ENCODE measurements at places on chromosomes 1 and 21.

DNA sequence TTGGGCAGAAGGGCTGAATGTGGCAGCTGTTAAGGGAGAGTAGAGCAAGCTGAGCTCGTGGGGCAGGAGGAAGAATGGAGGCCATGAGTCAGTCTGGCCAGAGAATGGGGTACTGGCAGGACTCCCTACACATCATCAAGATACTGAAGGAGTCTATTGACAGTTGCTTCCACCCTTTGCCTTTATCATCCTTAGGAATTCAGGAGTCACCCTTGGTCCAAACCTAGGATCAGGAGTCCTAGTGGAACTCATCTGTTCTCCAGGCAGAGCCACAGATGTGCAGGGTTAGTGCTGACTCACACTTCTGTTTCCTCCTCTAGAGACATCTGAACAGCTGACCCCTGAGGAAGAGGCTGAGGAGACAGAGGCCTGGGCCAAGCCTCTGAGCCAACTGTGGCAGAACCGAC, 18.7 kb upstream of the ST3GAL3 start:
- no peak for DNase-seq

DNA sequence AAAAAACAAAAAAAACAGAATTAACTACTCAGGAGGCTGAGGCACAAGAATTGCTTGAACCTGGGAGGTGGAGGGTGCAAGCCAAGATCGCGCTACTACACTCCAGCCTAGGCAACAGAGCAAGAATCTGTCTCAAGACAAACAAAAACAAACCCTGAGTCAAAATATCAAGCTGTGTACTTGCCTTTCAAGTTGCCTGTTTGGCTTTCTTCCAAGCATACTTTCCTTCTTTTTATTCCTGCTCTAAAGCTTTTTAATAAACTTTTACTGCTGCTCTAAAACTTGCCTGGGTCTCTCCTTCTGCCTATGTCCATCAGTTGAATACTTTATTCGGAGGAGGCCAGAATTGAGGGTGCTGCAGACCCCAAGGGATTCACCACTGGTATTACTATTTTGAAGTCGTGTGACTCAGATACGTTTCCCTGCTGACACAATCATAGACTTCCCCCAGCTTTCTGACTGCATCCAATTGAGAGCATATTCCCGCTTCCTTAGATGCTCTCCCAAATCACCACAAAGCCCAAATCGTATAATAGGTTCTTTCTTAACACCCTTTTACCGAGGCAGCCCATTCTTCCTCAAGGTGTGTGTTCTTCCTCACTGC, 3.5 kb upstream of the ACBD6 start:
- no peak for DNase-seq

GRCh38 chr1:31181515-31182343, 58.0 kb downstream of the NKAIN1 start:
- DNase-seq = no peak

DNA sequence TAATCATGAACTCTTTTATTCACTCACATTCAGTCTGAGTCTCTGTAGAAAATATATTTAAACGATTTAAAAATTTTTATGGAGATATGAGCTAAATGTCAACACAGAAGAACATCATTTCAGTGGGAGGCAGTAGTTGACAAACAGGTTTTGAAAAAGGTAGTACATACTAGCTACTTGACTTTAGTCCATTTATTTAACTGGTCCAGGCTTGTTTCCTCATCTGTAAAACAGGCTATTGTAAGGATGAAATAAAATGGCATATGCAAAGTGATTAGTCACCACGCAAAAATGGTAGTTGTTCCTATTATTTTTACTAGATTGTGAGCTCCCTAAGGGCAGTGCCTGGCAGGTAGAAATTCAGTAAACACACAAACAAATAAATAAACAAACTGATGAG, 75.2 kb downstream of the NTPCR start:
- DNase-seq = no peak

DNA sequence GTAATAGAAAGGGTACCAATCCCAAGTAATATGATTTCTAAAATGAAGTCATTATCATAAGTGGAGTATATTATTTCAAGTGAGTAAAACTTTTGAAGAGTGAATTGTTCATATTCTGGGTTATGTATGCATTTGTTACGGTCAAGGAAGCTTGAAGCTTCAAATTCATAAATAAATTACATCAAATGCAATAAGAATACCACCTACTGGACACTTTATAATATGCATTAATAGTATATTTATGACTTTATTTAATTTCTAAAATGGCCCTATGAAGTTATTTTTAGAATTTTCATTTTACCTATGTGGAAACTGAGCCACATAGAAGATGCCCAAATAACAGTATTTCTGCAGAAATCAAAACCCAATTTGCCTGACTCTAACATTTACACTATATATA, 260.6 kb downstream of the SMYD3 start:
- no peak for DNase-seq
